ENCODE measurements at places on chromosomes 1 and 21.

DNA sequence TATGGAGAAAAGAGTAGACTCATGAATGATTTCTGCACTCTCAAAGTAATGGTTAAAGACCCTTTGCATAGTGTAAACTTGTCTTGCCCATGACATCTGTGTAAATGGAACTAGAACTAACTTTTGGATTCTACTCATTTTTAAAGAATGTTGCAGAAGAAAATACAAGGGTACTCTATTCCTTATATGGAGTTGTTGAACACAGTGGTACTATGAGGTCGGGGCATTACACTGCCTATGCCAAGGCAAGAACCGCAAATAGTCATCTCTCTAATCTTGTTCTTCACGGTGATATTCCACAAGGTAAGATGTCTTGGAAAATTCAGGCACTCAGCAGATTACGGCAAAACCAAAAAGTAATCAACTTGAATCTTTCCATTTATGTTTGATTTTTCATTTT, 19.8 kb downstream of the CCT8 start:
- DNase-seq = no peak

GRCh38 chr1:214155987-214156625, 124.9 kb upstream of the SMYD2 start:
- no peak for DNase-seq

DNA sequence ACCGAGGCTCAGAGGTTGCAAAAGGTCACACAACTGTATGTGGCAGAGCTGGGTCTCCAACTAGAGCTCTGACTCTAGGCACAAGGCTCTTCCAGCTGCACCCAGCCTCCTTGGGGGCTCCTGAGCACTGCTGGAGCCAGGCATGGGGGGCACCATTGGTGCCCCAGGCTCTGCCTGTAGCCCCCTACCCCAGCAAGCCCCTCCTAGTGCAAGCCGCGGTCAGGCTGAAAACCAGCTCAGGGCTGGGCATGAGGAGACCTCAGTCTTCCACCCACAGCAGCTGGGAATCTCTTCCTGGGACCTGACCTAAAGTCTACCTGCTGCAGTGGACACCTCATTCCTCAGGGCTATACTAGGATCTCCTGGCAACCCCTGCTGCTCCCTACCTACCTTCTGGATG, 14.6 kb downstream of the TNNT2 start:
- no peak for DNase-seq

DNA sequence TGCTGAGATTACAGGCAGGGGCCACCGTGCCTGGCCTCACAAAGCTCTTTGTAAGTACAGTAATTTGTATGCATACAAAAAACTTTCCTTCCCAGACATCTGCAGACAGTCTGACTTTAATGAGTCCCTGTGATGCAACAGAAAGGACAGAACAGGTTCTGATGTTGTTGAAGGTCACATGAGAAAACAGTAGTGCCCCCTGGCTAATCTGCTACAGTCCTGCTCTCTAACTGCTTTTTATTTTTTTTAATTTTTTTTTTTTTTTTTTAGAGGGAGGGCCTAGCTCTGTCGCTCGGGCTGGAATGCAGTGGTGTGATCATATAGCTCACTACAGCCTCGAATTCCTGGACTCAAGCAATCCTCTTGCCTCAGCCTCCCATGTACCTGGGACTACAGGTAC, 36.7 kb downstream of the ACBD3 start:
- no peak for DNase-seq

- no peak for DNase-seq
These were observed 33.0 kb upstream of the ADARB1 start for GRCh38 chr21:45041351-45041805.

DNA sequence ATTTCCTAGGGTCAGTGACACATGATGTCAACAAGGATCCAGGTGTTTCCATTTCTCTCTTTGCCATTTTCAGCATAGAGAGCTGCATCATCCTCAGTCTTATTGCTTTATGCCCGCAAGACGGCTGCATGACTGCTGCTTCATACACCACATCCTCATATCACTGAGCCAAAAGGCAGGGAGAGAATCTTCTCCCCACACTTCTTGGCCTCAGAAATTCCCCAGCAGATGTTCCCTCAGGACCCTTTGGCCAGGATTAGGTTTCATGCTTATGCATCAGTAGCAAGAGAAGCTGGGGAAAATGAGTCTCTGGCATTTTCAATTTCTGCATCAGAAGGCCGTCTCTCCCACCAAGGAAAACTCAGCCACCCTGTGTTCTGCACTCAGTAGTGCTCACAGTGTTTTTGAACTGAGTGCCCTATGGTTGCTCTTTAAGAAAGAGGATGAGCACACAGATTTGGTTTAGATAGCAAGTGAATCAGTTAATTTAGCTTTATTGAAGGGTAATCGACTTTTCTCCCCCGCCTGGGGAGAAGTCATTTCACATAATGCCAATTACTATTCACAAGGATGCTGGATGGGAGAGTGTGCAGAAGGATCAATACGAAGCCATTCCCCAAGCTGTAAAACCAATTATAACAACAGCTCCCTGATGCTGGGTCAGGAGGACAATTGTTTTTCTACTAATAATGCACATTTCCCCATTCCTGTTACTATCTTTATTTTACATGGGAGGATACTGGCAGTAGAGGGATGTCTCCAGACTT, 360.2 kb downstream of the HHIPL2 start:
- DNase-seq = no peak

DNA sequence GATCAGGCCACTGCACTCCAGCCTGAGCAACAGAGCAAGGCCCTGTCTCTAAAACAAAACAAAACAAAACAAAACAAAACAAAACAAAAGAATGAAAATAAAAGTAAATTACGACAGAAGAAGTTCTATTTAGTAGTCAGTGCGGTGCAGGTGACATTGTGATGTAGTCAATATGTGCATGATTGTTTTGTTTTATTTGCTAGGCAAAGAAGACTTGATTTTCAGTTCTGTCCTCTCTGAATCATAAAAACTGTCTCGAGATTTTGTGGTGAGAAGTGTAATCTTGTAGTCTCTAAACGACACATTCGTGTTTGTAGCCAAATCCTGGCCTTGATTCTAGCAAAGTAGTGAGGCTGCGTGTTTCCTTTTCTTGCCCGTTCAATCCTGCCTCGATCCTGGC, 23.5 kb downstream of the PEX14 start:
- no peak for DNase-seq
